ENCODE measurements at places on chromosomes 1 and 21. TPM values are rescaled to one million over a fixed set of nuclear protein-coding genes. Genes with fewer than 3 reads are reported as not detected.
A peak's percentile ranks its signal among the peaks of the same experiment; 100 is the strongest.

- H3K4me1 ChIP-seq, result peaks cover 95% of the 10 kb centered on the region
- DNase-seq, result peak; percentile 91
- peaks cover 17% of the 10 kb centered on the region for H3K36me3 ChIP-seq
- H3K27ac ChIP-seq, result peak overlapping the region; percentile 90
- H3K27me3 ChIP-seq, result no peaks in the 10 kb centered on the region
- peak overlapping the region; percentile 79 for H3K4me3 ChIP-seq
These were observed 32.7 kb upstream of the ATP5PO start for GRCh38 chr21:33948096-33948950.

DNA sequence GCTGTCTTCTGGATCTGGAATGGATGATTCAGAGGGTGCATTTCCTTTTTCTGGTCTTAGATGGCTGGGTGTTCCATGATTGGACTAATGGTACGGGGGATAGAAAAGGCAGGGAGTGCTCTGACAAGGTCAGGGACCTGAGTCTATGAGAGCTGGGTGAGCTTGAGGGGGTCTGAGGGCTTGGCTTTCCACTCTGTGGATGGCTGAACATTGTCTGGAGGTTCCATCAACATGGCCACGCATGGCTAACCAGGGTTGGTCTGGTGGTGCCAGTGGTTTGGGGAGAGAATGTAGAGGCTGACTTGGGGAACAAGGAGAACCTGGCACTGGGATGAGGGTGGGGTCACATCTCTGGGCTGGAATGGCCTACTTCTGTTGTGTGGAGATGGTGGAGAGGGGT lies 41.5 kb upstream of the TSPAN2 start:
- H3K4me1 ChIP-seq, result no peaks in the 10 kb centered on the region
- no peak overlapping the region for H3K4me3 ChIP-seq
- H3K36me3 ChIP-seq, result no peaks in the 10 kb centered on the region
- DNase-seq, result no peak
- no peaks in the 10 kb centered on the region for H3K27me3 ChIP-seq
- no peak overlapping the region for H3K27ac ChIP-seq

DNA sequence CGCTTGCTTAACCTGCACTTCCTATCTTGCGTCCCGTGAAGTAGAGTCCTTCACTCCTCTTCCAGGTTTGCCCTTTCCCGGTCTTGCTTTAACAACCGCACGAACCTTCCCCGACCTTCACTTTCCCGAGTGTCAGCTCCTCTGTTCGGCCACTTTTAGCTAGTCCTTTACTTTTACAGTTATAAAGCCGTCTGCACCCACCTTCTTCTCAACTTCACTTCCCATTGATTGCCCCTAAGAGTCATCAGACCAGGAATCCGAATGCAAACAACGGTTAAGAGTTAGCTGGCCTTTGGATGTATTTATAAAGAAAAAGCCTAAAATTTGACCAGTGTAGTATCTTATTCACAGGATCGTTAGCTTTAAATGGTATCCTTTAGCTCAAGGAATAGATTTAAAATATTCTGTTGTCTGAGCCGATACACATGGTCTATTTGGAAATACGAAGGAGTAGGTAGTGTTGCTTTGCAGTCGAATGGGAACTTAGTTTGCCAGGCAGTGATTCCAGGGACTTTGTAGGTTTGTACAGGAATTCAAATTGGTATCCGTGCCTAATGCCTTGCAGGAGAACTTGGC lies 1.4 kb downstream of the PPP2R5A start:
- peak overlapping the region; percentile 99 for H3K27ac ChIP-seq
- H3K4me1 ChIP-seq, result peaks cover 58% of the 10 kb centered on the region
- DNase-seq, result no peak
- no peaks in the 10 kb centered on the region for H3K27me3 ChIP-seq

DNA sequence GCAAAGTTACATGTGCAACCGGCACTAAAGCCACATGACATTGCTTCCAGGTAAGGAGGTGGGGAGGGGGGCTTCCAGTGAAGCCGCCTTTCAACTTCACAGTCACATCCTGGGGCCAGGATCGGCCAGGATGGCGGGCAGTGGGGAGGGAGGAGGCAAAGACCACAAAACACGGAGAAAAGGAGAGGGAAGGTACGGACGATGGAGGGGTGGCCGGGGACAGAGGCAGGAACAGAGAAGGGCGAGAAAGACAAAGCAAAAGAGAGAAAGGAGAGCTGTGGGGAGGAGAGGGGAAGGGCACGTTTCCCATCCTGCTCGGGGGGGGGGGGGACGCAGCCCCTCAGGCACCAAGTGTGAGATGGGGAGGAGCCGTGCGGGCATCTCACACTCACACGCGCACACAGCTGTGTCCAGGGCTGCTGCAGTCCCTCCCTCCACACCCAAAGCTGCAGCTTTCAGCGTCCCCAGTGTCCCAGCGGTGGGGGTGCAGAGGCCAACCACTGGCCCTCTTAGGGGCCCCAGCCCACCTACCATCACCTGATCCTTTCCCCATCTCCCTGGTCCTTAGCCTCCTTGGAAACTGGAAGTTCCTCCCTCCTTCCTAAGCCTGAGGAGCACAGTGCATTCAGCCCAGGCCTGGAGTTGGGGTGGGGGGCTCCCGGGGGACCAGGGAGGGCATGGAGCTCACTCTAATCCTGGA lies 2.4 kb downstream of the SH2D5 start:
- no peak overlapping the region for H3K27ac ChIP-seq
- peak overlapping the region; percentile 57 for H3K4me3 ChIP-seq
- H3K4me1 ChIP-seq, result peaks cover 25% of the 10 kb centered on the region
- DNase-seq, result no peak
- H3K36me3 ChIP-seq, result no peaks in the 10 kb centered on the region

Gene C1orf116
- 0.21 TPM for total RNA-seq

Gene FAM177B
- not detected for total RNA-seq

Gene GJB4
- total RNA-seq, result not detected

Gene CLDN17
- not detected for total RNA-seq

Gene PGBD5
- not detected for total RNA-seq

Data from activated T-cell treated with anti-CD3 and anti-CD28 coated beads, Interleukin-2, amount 50 U/mL, for 72 hours (primary cell).